ENCODE measurements at places on chromosomes 1 and 21. TPM values are rescaled to one million over a fixed set of nuclear protein-coding genes. Genes with fewer than 3 reads are reported as not detected.

Gene SH3BGR
- 3.7 TPM for polyA plus RNA-seq

DNA sequence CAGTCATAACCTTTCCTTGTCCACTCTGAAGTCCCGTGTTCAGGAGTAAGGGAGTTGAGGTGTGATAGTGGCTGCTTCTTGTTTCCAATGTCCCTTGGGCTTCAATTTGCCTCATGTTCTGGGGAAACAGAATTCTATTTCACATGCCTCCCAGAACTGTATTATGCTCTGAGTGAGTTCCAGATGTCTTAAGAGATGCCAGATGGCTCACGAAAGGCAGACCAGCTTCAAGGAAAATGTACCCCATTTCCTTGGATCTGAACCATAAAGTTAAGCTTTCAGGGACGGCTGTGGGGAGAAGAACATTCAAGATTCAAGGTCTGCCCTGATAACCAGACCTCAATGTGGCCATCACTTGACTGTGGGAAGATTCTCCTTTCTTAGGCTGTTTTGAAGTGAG lies 42.4 kb downstream of the C1orf87 start:
- DNase-seq = no peak

- DNase-seq = no peak
These were observed 44.6 kb downstream of the TBCE start for GRCh38 chr1:235411489-235412486.

DNA sequence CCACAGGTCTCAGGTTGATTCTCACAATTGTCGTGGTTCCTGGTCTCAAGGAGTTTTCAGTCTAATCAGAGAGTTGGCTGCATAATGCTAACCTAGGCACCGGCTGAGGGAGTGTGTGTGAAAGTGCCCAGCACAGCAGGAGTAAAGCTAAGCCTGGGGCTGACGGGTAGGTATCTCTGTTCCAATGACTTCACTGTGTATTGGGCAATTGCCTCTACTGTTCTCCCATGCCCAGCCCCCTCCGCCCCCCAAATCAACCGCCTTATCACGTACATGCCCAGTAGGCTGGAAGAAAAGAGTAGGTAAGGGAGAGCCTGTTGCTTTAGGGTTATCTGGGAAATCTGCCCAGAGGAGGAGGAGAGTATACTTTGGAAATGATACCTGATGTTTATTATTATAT lies 54.7 kb downstream of the MRPS6 start:
- DNase-seq = no peak

Gene USP33
- polyA plus RNA-seq = 52.1 TPM

Gene TRIM46
- polyA plus RNA-seq = 0.69 TPM

Gene KPRP
- not detected for polyA plus RNA-seq

DNA sequence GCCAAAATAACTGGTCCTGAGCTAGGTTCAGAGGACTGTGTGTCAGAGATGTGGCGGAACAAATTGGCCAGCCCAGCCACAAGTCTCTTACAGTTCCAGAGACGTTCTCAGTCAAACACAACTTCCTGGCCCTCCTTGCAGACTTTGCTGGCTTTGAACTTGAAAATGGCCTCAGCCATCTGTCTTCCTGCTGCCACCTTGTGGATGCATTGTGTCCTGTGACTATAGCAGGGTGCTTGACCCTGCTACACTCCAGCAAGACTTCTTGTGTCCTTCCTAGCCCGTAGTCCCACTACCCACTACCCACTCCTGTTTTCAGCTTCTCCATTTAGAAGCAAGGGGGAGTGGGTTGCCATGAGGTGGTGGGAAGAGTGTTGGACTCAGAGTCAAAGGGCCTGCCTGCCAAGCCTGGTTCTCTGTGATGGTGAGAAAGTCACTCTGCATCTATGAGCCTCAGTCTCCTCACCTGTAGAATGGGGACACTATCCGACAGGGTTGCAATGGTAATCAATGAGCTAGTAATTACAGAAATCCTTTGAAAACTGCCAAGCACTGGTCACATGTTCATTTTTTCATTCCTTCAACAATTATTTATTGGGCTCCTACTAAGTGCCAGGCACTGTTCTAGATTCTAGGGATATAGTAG lies 109.9 kb downstream of the IGSF21 start:
- DNase-seq = no peak

Gene NPHS2
- polyA plus RNA-seq = not detected

Gene TSSK3
- 3.2 TPM for polyA plus RNA-seq

DNA sequence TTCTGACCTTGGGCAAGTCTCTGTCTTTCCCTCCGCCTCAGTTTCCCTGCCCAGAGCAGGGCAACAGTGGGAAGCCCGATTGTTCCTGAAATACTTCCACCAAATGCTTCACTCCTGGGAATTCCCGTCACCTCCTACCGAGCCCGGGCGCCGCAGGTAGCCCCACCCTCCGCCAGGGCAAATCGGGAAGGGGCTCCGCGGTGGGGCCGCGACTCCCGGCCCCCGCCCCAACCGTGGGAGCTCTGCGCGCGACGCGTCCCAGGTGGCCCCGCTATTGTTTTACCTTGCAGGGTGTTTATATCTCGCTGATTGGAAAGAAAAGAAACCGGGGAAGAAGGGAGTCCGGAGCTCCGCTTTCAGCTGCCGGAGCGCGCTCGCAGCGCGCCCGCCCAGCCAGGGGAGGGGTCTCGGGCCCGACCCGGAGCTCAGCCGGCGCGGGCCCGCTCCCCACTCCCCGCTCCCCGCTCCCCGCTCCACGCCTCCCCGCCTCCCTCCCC lies 407 bp downstream of the IGSF3 start:
- no peak for DNase-seq

DNA sequence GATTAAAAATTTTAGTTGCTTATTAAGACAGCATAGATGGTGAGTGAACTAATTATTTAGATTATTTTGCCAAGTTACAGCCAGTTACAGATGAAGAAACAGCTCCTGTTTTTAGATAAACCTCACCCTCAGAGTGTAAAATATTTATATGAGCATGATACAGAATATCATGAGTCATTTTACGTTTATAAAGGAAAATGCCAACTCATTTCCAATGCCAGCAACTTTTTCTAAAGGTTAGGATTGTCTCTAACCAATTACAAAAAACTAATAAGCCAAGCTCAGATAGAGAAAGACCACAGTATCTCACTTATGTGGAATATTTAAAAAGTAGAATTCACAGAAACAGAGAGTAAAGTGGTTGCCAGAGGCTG lies 590.1 kb downstream of the LTN1 start:
- DNase-seq = no peak

DNA sequence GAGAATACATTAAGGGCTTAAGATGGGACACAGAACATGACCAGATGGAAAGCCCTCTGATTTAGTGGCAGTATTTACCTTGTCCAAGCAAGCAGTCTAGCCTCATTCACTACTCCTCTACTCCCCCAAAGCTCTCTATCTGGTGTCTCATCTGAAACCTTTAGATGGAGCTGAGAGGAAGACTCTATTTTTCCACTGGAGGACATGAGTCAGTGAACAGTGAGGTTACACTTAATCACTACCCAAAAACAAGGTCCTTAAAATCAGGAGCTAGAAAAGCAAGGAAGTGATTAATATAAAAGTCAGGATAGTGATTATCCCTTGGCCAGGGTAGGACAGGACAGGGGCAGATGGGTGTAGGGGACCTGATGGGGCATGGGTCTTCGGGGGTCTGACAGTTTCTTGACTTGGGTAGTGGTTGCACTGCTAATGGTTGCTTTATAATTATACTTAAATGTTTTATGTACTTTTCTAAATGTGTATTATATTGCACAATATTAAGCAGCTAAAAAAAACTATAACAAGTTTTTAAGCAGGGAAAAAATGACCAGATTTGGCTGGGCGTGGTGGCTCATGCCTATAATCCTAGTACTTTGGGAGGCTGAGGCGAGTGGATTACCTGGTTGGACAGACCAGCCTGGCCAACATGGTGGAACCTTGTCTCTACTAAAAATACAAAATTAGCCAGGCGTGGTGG lies 3.0 kb downstream of the PTPN22 start:
- no peak for DNase-seq

- DNase-seq = no peak
These were observed 37.6 kb downstream of the PARP1 start for GRCh38 chr1:226370144-226370923.

Gene AK5
- polyA plus RNA-seq = 80.1 TPM

GRCh38 chr1:156549831-156550230 lies 22.5 kb downstream of the IQGAP3 start:
- no peak for DNase-seq

GRCh38 chr1:57167997-57168396 lies 202.2 kb upstream of the C8B start:
- DNase-seq = no peak

GRCh38 chr1:218667781-218668516 lies 322.8 kb downstream of the TGFB2 start:
- DNase-seq = no peak

Gene ADAM30
- polyA plus RNA-seq = 0.20 TPM

Gene ACKR1
- not detected for polyA plus RNA-seq

DNA sequence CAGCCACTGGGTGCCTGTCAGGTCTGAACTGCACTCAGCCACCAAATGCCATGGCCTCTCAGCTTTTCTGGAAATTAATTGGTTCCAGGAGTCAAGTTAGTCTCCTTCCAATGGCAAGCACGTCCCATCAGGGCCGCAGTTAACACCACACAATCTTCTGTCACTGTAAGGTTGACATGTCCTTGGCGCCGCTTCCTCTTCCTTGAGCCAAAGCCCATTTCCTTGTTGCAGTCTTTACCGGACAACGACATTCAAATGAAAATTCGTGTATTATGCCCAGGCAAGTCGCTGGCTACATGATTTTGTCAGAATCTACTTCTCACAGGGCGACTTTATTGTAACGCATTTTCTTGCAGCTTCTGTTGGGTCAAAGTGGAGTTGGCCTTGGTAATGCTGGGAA lies 430.6 kb upstream of the KAZN start:
- no peak for DNase-seq

Gene SLFNL1
- polyA plus RNA-seq = 0.25 TPM

DNA sequence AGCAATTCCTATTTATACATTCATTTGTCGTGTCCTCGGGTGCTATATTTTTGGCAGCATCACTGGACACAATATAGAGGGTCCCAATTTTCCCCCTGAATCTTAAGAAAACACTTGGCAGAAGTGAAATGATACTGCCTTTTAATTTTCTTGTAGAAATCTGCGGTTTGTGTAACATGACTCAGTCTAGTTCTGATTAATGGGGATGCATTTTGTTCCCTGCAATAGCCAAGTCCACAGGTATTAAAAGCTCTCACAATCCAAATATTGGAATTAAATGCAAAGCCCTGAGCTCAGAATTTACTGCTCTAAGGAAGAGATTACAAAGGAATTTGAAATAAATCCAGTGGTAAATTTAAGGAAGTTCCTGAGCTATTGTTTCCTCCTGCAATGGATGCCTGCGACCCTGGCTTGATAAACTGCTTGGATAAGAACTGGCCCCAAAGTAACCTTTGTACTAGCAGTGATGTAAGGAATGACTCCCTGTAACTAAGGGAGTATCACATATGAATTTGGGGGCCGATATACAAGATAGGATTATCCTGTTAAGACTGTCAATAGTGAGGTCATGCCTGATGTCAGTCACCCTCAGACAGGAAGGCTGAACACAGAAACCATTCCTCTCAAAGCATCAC lies 349.7 kb upstream of the C1orf87 start:
- DNase-seq = no peak

Data from naive thymus-derived CD4-positive, alpha-beta T cell (primary cell).